ENCODE measurements at places on chromosomes 12 and 14. TPM values are rescaled to one million over a fixed set of nuclear protein-coding genes. Genes with fewer than 3 reads are reported as not detected.

PMCH gene
- total RNA-seq, result not detected

MEG3 gene
- total RNA-seq, result 5.3 TPM

ZDHHC22 gene
- total RNA-seq, result not detected

PRH2 gene
- total RNA-seq, result not detected

NTF3 gene
- total RNA-seq, result not detected

PPP1R1A gene
- not detected for total RNA-seq

Data from foreskin keratinocyte (primary cell).